ENCODE measurements at places on chromosomes 7 and 10.

- DNase-seq, result no peak
Observed at GRCh38 chr10:114024876-114025610, 18.6 kb upstream of the ADRB1 start.

GRCh38 chr7:2938514-2939192, 94.5 kb upstream of the GNA12 start:
- peak; percentile 37 for DNase-seq

- no peak for DNase-seq
Observed at GRCh38 chr10:117284716-117285494, 44.0 kb downstream of the SLC18A2 start.

GRCh38 chr7:24842449-24843241, 85.4 kb upstream of the GSDME start:
- no peak for DNase-seq

- no peak for DNase-seq
Observed at GRCh38 chr10:1673568-1674345, 63.6 kb downstream of the ADARB2 start.

DNA sequence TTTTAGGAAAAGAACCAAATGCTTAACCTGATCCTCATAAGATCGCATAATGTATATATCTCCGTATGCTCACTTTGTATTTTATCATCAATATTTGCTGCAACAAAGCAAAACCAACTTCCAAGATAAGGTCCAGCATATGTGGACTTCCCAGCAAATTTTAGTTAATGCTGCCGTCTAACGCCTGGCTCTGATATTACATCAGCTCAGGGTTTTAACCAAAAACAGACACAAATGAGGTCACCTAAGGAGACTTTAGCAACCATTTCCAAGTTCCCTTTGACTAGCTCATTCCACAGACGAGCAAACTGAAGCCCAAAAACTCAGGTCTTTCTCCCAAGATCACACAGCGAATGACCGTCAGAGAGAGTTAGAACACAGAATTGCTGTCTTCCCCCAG, 59.4 kb upstream of the UCN3 start:
- DNase-seq, result no peak

GRCh38 chr10:80648106-80648505, 110.4 kb downstream of the SH2D4B start:
- no peak for DNase-seq

DNA sequence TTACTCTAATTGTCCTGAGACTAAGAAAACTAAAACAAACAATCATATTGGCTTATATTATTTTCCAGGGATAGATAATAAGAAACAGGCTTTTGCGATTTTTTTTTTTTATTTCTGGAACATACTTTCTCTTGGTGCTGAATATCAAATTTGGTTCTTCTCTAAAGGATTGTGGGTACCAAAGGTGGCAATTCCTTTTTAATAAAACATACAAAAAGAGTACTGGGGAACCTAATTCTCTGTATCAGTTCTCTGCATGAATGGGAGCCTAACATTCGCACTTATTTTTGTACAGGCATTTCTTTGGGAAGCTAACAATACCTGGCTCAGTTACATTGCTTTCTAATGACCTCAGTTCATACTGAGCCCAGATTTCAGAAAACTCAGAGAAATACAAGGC, 32.8 kb downstream of the LRRC18 start:
- no peak for DNase-seq

- no peak for DNase-seq
Observed at GRCh38 chr7:7704867-7705266, 13.5 kb downstream of the RPA3 start.

GRCh38 chr10:126663880-126664279, 6.6 kb downstream of the C10orf90 start:
- DNase-seq, result no peak

GRCh38 chr10:96292971-96293920, 11.0 kb upstream of the DNTT start:
- DNase-seq, result no peak

DNA sequence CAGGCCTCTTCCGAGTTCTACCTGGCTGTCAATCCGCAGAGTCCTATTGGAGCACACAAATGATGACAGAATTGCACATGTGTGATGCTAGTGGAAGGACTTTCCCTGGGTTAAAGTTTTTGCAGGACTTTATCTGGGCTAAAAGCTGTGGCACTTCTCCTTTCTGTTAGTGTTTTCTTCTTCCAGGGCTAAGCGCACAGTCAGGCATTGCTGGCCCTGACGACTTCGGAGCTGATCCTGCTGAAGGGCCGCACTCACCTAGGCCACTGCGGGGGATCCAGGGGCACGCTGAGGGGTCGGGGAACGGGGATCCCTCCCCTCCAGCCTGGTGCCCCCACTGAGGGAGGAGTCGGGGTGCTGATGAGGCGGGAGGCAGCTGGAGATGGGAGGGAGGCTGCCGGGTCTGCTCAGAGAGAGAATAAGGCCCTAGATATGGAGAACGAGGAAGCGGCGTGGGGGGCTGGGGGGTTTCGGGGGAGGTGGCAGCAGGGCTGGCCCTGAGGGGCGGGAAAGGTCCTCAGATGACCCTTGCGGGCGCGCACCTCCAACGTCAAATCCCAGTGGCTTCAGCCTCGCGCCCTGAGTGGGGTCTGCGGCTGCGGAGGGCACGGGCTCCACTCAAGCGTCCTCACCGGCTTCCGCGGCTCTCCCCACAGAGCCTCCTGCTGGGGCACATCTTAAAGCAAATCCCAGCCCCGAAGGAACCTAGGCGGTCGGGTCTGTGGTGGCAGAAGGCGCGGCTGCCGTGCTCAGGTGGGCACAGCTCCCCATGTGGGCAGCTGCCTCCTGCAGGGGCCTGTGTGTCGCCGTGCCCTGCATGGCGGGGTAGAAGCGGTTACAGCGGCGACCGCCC, 30.9 kb downstream of the AGR3 start:
- DNase-seq, result peak; percentile 47

- DNase-seq, result peak; percentile 60
Observed at GRCh38 chr10:88728107-88728763, 22.2 kb downstream of the LIPK start.

- no peak for DNase-seq
Observed at GRCh38 chr10:62231371-62231770, 37.3 kb downstream of the RTKN2 start.

GRCh38 chr7:111990643-111991042, 215.6 kb downstream of the DOCK4 start:
- no peak for DNase-seq

- no peak for DNase-seq
Observed at GRCh38 chr7:2441430-2442058, 34.7 kb downstream of the GRIFIN start.

GRCh38 chr7:116525298-116525912, 569 bp downstream of the CAV1 start:
- DNase-seq, result peak; percentile 79

Measured in lower lobe of right lung (tissue), 2 donors.